ENCODE measurements at places on chromosomes 1 and 21. TPM values are rescaled to one million over a fixed set of nuclear protein-coding genes. Genes with fewer than 3 reads are reported as not detected.

DNA sequence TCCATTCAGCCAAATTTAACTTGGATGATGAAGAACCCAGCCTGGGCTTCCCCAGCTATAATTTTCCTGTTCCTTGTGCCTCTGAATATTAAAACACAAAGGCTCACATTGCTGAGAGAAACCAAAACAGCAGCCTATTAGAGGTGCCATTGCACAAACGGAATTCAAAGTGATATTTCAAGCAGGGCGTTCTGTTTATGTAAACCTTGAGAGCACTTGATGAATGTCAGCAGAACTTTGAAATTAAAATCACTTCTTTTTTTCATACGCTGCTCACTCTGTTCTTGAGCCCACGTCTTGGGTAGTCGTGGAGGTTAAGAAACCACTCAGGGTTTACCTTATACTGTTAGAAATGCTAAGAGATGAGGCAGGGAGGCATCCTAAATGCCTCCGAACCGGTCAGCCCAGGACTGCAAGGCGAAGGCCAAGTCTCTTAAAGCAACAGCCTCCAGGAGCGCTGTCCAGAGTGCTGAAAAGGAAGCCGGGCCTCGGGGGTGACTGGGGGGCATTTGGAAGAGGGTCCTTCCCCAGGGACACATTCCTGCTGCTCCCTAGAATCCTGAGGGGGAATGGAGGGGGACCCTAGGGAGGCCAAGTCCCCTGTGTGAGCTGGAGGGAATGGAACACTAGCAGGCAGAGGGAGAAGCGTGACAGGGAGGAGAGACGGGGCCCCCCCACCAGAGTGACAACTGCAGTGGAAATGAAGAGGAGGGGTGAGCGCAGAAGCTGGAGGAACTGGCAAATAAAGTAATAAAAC is 154.8 kb upstream of the VAMP3 start:
- no peak for ATAC-seq

DNA sequence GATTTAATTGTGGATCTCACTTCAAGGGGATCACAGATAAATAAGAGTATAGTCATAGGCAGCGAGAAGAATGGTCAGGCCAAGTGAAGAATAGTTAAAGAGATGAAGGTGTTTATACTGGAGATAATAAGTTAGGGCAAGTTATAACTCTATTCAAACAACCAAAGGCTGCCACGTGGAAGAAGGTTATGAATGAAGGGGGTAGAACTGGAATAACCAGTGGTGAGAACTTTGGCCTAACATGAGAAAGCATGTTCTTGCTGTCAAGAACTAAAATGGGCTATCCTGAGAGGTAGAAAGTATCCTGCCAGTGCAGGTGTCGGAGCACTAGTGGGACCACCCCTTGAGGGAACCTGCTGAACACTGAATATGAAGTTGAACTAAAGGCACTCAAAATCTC is 49.6 kb upstream of the EDEM3 start:
- ATAC-seq, result peak; percentile 70

- no peak for ATAC-seq
These were observed 105.0 kb downstream of the PRRX1 start for GRCh38 chr1:170768929-170769328.

DNA sequence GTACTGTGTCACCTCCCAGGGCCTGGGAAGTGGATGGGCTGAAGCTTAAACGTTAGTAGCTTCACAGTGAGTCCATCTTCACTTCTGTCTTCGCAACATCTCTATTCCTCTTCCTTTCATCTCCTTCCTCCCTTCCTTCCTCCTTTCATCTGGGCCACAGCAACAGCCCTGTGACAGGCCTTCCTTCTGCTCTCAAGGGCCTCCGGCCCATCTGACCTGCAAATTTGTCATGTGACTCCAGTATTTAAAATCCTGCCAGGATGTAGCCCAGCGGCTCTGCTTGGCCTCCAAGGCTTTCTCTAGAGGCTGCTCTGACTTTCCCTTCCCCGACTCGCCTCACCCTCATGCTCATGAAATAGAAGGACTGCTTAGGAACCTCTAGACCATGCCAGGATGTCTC is 10.9 kb upstream of the BATF3 start:
- ATAC-seq, result no peak

DNA sequence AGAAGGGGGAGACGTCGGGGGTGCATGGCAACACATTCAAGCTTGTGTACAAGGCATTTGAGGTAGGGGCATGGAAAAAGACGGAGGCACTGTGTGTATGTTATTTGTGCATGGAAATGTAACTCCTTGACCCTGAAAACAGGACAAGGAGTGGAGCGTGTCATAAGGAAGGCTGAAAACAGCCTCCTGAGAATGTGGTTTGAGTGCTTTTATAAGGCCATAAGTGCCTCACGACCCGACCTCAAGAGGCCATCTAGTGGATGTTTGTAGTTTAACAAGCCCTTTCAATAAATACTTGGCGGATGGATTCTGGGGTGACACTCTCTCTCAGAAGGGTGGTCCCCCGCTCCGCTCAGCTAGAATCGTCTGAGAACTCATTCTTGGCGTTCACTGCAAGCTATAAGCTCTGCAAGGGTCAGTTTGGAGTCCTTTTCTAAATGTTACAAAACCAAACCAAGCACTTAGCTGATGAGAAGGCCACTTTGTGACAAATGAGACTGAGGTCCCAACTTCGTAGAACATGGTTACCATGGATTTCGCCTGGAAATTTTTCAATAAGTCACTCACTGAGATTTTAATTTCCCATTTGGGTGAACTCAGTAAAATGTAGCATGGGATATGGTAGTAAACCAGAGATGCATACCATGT is 38.8 kb upstream of the CLCA4 start:
- no peak for ATAC-seq

DNA sequence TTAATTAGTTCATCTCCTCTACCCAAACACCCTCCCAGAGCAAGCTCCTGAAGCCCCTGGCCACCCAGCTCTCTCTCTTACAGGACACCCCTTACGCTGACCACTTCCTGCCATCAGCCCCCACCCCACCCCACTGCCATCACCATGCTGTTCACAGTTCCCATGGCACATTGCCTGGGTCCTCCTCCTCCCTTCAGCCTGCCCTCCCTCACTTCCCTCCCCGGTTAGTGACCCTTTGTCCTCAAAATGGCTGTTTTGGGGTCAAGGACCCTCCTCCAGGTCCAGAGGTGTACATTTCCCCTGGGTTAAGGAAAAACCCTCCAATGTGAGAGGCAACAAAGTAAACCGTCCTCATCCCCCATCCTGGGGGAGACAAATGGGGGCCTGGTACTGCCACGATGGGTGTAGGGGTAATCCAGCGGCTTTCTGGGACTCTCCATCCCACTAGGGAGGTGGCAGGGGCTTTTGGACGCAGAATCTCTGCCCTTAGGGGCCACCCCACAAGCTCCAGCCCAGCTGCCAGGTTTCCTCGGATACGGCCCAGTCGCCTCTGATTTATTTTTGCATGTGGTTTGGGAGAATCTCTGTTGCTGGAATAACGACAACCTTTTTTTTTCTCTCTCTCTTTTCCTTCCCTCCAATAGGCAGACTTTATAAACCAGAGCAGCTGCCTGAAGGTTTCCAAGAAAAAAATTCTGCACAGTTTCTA is 8.5 kb downstream of the CAMK2N1 start:
- no peak for ATAC-seq

DNA sequence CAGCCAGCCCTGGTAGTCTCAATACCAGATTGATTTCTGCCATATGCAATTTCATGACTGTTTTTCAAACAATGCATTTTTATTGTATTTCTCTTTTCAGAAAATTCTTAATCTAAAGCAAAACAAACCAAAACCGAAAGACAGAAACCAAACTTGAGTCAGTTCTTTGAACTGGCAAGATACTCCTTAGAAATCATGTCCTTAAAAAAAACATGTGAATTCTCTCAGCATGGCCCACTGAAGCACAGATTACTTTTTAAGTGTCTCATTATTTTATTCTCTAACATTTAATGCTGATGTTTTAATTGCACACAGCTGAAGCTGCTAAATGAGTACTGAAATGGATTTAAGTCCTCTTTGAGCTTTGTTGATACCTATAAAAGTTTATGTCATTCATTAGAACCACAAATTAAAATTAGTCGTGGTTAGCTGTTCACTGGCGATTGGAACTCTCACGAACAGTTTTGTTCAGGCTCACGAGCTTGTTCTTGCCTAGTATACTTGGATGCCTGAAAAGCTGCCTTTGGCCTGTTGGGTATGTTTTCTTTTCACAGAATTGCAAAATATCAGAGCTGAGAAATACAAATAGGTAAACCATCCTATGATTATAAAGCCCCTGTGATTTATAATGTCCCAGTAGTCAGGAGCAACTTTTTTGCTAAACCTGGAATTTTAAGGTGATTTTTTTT is 87.5 kb downstream of the CAMTA1 start:
- ATAC-seq, result no peak

DNA sequence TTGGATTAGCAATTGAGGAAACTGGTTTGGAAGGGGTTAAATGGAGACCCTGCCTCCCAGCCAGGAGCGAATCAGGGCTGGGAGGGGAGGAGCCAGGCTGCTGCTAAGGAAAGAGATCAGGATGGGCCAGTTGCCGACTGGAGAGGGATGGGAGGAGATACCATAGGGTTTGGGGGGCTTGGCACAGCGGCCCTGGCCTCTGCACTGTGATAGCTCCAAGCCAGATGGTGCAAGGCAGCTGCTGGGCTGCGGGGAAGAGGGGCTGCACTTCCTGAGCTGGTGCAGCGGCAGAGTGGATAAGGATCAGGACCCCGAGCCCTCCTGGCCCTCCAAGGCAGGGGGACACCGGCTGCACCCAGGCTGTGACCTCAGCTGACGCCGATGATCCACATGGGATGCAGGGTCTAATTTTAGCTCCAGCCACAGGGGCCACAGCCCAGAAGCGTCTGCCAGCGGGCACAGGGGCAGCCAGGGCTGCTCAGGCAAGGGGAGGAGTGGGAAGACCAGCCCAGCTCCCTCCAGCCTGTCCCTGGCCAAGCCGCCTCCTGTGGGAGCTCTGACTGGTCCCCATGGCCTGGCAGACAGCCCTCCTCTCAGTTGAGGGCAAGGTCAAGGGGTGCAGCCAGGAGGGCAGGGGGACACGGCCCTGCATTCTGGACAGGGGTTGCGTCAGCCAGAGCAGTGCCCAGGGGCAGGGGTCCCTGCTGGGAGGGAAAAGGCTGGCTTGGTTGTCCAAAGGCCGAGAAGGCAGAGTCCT is at the start of gene EXTL1:
Gene EXTL1, plus strand, starts transcription at position 129 of the 757 bp plus-strand sequence. CDS start 872 bp downstream, outside the sequence.
- ATAC-seq, result no peak

- ATAC-seq, result no peak
These were observed 34.0 kb downstream of the MACF1 start for GRCh38 chr1:39238476-39238875.

- ATAC-seq, result peak; percentile 52
These were observed 90.7 kb downstream of the GALNT2 start for GRCh38 chr1:230157420-230158390.

DNA sequence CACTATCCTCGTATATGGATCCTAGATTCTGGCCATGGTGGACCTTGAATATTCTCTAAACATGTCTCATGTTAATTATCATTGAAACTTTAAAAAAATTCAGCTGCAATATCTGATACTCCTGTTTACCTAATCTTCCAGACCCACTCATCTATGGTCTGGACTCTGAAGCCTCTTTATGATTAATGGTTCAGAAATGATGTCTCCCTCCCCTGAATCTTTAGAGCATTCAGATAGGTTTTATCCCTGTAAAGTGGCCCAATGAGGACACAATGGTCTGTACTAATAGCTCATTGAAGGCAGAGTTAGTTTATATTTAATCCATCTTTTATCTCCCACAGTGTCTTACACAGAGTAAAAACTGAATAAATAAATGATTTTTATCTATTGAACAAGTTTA is 53.0 kb upstream of the DUSP10 start:
- no peak for ATAC-seq

DNA sequence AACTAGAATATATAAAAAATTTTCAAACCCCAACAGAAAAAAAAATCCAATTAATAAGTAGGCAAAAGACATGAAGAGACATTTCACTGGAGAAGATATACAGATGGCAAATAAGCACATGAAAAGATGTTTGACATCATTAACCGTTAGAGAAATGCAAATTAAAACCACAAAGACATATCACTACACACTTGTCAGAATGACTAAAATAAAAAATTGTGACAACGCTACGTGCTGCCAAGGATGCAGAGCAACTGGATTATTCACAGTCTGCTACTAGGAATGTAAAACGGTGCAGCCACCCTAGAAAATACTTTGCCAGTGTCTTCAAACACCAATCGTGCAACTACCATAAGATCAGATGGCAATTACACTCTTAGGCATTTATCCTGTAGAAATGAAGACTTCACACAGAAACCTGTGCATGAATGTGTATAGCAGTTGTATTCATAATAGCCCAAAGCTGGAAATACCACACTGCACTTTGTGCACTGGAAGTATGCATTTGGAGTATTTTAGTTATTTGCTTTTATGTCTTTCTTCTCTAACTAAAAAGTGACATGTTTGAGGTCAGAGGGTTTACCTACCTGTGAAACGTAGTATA is 75.3 kb upstream of the PALMD start:
- ATAC-seq, result no peak

GRCh38 chr1:212977781-212978645 is 27.7 kb downstream of the VASH2 start:
- no peak for ATAC-seq

DNA sequence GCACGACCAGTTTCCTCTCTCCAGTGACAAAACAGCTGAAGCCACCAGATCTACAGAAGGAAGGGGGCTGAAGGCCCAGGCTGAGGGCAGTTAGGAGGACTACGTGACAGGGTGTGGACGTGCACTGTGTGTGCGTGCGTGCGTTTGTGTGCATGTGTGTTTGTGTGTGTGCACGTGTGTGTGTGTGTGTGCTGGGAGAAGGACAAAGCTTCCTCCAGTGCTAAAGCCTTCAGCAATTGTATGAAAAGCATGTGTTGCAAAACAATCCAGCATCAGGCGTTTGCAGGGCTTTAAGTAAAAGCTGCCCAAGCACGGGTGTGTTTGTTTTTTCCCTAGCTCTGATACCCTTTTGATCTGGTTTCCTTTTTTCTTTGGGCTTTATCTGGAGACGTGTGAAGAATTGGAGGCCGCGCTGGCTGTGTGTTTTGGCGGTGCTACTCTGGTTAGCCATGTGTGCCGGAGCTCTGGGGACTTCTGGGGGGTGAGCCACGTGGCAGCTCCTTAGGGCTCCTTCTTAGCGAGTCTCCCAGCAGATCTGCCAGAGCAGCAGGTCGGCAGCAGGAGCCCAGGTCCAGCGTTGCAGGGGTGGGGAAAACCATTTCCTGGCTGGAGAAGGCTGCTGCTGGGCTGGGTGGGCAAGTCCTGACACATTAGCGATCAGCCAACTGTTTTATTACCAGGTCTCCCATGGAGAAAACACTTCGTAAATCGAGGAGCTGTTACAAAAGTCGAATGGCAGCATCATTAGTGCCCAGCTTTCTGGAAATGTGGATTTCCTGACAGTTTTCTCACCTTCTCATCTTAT is 73.4 kb downstream of the UCK2 start:
- ATAC-seq, result peak; percentile 54

DNA sequence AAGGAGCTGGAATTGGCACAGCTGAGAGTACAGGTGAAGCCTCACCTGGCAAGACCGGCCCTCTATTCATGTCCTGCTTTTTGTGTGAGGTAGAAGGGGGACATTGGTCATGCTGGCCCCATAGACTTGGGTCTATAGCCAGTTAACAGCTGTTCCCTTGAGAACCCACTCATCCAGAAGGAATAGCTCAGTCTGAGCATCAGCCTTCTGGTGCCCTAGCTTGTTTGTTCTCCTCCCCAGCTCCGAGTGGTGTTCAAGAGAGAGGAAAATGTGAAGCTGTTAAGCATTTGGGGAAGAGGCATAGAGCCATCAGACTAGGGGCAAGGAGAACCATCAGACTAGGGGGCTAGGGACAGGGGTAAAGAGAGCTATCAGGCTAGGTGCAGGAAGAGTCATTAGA is 290.9 kb downstream of the SIPA1L2 start:
- ATAC-seq, result no peak

The IFNLR1 gene
- 4.0 TPM for total RNA-seq

The RIMKLA gene
- total RNA-seq, result 0.08 TPM

The TMOD4 gene
- total RNA-seq, result not detected

The FAM72C gene
- total RNA-seq, result 2.8 TPM
